ENCODE measurements at places on chromosomes 4 and X.

GRCh38 chr4:44147571-44148075 is 301.0 kb downstream of the KCTD8 start:
- no peak for DNase-seq

DNA sequence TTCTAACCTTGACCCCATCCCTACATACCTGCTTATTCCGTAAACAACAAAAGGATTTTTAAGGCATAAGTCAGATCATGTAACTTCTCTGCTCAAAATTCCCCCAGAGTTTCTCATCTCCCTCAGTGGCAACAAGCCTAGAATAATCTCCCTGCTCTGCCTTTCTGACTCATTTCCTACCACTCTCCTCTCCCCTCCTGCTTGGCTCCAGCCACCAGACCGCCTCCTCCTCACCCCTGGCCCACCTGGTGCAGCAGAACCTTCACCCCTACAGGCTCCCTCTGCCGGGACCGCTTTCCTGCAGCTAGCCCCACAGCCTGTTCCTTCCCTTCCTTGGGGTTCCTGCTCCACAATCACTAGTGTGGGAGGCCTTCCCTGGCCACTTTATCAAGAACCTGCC is 32.1 kb downstream of the TSPAN5 start:
- no peak for DNase-seq

DNA sequence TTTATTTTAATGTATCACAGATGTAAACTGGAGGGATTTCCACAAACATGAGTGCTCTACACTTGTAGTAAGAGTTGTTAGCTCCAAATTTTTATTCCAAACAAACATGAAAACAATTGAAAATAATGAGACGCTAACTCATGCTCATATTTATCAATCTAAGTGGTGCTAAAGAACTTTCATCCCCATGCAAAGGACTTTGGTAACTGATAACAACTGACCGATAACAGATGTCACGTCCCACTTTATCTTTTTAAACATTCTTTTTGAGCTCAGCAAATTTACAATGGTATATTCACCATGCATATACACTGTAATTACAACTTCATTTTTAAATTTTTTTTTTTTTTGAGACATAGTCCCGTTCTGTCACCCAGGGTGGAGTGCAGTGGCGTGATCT is 15.6 kb upstream of the MAOA start:
- DNase-seq: no peak

DNA sequence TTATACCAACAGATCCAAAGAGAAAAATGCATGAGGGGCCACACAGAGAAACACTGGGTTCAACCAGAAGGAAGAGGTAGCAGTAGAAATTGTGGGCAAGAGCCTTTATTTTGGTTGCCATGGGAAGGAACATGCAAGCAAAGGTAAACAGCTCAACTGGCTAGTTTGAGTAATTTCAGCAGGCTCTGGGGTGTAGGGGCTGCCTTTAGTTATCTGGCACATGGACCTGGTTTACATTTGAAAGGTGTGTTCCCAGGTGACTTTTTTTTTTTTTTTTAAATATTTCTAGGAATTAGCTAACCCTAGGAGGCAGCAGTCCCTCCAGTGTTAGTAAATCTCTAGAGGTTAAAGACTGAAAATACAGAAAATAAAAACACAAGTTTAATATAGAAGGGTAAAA is 481.9 kb downstream of the ACTRT1 start:
- DNase-seq: no peak

DNA sequence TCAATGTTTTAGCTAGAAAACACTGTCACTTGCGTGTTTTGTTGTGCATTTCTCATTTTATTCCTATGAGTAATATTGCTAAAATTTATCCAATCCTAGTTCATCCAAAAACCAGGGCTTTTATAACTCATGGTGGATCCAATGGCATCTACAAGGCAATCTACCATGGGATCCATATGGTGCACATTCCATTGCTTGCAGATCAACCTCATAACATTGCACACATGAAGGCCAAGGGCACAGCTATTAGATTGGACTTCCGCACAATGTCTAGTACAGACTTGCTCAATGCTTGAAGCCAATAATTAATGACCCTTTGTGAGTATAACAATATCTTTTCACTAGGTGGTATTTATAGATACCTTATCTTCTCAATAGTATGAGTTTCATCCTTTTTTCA is 57.2 kb upstream of the UGT2B7 start:
- no peak for DNase-seq

GRCh38 chr4:100008048-100008447 is 58.0 kb upstream of the H2AZ1 start:
- no peak for DNase-seq

DNA sequence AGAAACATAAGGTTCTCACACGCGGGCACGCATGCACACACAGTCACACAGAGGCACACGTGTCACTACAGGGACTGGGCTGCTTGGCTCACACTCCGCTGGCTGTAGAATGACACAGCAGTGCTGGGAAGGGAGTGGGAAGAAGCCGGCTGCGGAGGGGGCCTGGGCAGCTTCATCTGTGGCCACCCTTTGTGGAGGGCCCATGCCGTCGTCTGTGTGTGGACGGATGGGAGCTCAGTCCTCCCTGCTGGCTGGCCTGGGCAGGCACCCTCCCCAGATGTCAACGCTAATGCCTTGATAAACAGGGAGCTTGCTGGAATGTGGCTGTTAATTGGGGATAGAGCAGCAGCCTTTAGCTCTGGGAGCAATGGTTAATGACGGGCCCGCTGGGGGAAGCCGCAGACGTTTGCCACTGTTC is 621.1 kb downstream of the BCOR start:
- no peak for DNase-seq

DNA sequence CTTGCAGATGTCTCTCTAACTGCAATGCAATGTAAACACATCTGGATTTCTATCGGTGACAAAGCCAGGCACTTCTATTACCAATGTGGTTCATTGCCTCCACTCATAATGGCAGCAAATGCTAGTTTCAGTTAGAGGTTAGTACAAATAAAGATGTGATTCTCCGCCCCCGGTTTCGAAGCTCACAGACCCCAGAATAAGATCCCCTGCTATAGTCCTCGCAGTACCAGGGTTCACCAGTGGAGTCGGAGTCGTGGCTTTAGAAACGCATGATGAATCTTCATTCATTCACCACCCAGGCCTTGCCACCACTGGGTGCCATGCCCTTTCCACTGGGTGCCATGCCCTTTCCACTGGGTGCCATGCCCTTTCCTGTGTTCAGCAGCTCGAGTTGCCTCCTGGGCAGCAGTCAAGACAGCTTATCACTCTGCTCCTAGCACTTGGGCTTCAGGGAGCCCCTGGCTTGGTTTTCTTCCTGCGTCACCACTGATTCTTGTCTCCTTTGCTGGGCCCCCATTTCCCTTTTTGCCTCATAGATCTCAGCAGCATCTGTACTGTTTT is 3.5 kb upstream of the NAA10 start:
- DNase-seq: no peak

DNA sequence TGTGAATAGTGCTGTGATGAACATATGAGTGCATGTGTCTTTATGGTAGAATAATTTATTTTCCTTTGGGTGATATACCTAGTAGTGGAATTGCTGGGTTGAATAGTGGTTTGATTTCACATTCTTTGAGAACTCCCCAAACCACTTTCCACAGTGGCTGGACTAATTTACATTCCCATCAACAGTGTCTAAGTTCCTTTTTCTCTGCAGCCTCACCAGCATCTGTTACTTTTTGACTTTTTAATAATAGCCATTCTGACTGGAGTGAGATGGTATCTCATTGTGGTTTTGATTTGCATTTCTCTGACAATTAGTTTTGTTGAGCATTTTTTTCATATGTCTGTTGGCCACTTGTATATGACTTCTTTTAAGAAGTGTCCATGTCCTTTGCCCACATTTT is 29.1 kb downstream of the JADE3 start:
- DNase-seq: no peak

GRCh38 chr4:113645771-113646441 is 115.6 kb downstream of the CAMK2D start:
- peak; percentile 91 for DNase-seq

DNA sequence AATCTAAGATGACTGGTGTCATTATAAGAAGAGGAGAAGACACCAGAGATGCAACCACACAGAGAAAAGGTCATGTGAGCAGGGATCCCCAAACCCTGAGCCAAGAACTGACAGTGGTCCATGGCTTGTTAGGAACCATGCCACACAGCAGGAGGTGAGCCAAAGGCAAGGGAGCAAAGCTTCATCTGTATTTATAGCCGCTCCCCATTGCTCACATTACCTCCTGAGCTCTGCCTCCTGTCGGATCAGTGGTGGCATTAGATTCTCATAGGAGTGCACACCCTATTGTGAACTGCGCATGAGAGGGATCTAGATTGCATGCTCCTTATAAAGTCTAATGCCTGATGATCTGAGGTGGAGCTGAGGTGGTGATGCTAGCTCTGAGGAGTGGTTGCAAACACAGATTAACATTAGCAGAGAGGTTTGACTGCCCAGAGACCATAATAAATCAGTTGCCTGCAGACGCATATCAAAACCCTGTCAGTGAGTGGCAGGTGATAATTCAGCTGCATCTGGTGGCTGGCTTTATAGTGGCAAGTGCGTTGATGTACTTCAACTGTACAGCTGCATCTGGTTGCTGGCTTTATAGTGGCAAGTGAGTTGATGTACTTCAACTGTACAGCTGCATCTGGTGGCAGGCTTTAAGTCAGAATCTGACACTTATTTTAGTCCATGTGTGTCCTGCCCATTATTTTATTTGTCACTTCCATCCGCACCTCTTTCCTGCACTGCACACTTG is 19.8 kb upstream of the CXCL2 start:
- DNase-seq: no peak

DNA sequence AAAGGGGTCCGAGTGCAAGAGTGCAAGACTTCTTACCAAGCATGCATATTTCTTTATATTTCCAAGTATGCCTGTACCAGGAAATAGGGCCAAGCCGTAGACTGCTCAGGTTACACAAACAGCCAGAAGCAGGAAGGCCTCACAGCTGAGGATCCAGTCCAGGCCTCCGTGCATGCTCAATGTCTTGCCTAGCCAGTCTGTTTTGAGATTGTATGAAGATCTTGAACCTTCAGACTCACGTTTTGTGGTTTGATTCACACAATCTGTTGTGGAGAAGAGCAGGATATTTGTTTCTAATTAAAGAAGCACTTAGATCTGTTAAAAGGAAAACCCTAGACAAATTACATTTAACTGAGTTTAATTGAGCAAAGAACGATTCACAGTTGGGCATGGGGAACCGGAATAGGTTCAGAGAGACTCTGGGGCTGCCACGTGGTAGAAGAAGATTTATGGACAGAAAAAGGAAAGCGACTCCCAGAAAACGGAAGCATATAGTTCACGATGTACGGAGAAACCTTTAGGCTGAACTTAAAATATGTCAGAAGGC is 1.2 kb downstream of the MGST2 start:
- peak; percentile 80 for DNase-seq

GRCh38 chrX:38044701-38045100 is 38.3 kb downstream of the SYTL5 start:
- no peak for DNase-seq

DNA sequence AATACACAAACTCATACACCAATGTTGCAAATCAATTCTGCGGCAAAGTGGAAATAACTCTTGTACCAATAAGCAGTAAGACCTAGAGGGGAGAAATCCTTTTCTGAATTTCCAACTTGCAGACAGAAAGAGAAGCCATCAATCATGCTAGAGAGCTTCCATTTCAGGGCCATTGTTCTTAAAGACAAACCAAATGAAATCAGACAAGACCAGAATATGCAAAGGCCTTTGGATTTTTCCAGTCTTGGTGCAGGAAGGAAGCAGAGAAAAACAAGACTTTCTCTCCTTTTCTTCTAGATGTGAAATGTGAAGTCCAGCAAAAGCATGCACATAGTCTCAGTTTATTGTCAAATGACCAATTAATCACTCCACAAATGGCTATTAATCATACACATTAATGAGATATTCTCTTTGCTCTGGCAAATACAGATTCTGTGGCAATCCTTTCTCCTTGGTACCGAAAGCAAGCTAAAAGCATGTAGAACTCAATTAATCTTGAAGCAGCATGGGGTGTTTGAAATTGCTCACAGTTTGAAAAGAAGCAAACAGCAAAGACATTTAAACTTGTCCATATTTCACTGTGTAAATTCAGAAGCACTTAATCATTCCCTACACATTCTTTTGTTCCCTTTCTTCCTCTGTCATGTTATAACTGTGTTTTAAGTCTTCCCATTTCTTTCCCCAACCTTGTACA is 466.1 kb downstream of the GPAT3 start:
- DNase-seq: no peak

DNA sequence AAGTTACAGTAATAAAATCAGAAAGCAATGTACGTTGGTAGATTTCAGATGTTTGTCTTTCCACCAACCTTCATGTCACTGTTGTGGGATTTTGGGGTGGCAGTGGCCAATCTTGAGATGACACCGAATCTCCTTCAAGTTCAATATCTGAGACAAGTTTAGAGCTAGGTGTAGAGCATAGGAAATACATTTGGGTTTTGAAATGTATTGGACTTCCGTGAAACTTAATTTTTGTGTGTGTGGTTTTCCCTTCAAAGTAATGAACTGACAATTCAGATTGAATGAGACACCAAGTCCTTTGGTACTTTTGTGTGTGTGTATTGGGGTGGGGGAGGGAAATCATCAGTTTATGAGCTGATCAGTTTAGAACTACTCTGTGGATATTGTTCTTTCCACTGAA is 1.8 kb downstream of the WDR44 start:
- DNase-seq: no peak

- no peak for DNase-seq
These were observed 12.0 kb downstream of the BST1 start for GRCh38 chr4:15714646-15715435.

DNA sequence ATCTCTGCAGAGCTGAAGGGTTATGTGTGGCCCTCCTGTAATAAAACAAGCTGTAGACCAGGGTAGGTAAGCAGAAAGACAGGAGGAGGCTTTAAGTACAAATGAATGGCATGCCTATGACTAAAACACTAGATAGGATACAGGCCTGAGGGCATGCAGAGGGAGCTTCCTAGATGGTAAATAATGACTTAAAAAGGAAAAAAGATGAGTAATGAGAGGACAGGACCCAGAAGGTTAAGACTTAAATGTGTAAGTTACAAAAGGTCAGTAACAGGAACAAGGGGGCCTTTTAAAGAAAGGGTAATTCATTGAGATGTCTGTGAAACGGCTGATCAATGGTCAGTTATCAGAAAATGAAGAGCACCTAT is 194.8 kb downstream of the SOWAHB start:
- peak; percentile 19 for DNase-seq

DNA sequence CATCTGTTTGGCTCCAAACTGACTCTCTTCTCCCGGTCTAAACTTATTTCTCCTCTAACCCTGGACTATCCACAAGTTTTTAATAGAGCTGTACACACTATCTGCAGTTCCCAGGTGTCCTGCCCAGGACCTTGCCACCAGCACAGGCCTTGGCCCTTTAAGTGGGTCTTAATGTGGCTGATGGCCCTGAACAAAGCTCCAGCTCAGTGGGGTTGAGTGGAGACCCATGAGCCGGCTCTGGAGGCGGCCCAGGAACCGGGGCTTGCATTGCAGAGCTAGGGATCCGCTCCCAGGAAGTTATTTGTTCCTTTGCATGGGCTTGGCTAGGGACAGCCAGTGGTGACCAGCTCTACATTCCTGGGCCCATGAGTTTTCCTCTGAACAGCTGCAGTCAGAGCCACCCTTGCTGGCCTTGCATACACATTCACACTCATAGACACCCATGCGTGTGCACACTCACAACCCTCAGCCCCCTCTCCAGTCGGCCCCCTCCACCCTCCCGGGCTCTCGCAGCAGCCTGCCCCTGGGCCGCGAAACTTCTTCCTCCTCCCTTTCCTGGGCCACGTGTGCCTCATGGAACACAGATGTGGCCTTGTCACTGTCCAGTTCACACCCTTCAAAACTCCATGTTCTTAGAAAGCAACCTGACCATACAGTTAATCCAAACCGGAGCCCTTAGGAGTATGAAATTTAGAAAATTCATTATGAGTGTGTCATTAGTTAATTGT is 58.2 kb downstream of the GPR143 start:
- DNase-seq: no peak
